ENCODE measurements at places on chromosomes 3 and 15.

GRCh38 chr15:82040862-82041261, 5.0 kb downstream of the MEX3B start:
- H3K4me1 ChIP-seq, result peaks cover 16% of the 10 kb centered on the region
- no peak for DNase-seq
- no peaks in the 10 kb centered on the region for H3K36me3 ChIP-seq

- no peak overlapping the region for H3K4me3 ChIP-seq
- no peak for DNase-seq
- no peaks in the 10 kb centered on the region for H3K27me3 ChIP-seq
- peaks cover 10% of the 10 kb centered on the region for H3K4me1 ChIP-seq
- H3K27ac ChIP-seq, result no peak overlapping the region
Measured at GRCh38 chr3:45509038-45509767, 85.3 kb upstream of the LIMD1 start.

DNA sequence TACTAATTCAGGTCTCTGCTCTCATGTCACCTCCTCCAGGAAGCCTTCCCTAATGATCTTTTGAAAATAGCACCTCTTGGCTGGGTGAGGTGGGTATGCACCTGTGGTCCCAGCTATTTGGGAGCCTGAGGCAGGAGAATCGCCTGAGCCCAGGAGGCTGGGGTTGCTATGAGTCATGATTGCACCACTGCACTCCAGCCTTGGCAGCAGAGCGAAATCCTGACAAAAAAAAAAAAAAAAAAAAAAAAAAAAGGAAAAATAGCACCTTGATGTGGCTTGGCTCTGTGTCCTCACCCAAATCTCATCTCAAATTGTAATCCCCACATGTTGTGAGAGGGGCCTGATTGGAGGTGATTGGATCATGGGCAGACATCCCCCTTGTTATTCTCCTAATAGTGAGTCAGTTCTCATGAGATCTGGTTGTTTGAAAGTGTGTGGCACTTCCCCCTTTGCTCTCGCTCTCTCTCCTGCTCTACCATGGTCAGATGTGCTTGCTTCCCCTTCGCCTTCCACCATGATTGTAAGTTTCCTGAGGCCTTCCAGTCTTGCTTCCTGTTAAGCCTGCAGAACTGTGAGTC, 11.2 kb upstream of the RNU6-1 start:
- H3K27ac ChIP-seq, result no peak overlapping the region
- no peak overlapping the region for H3K4me3 ChIP-seq
- H3K27me3 ChIP-seq, result no peaks in the 10 kb centered on the region
- H3K4me1 ChIP-seq, result no peaks in the 10 kb centered on the region
- no peaks in the 10 kb centered on the region for H3K36me3 ChIP-seq

DNA sequence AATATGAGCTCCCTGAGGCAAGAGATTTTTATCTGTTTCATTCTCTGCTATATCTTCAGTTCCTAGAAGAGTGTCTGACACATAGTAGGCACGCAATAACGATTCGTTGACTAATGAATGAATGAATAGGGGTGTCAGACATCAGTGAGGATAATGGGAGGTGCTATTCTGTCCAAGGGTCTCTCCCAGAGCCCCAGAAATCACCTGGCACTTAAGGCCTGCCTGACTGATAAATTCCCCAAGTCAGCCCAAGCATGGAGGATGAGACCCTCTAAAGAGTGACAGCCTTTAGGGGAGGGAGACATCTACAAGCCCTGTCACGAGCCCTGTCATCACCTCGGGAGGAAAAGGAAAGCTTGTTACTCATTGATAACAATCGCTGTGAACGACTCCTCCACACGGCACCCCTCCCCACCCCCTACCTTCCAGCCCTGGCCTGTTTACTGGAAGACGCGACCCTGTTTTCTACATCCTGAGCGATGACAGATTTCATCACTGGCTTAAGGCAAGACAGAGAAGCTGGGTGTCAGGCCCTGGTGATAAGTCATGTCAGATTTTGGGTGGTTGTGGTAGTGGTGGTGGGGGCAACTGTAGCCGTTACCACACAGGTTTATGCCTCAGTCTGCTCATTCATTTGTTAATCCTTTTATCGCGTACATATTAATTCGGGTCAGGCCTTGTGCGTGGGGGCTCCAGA, 23.1 kb downstream of the BHLHE40 start:
- H3K27ac ChIP-seq, result no peak overlapping the region
- H3K36me3 ChIP-seq, result no peaks in the 10 kb centered on the region

GRCh38 chr3:153889905-153890334, 231.3 kb upstream of the ARHGEF26 start:
- DNase-seq, result no peak
- no peaks in the 10 kb centered on the region for H3K36me3 ChIP-seq
- H3K27ac ChIP-seq, result no peak overlapping the region

- no peaks in the 10 kb centered on the region for H3K4me1 ChIP-seq
- no peaks in the 10 kb centered on the region for H3K27me3 ChIP-seq
- DNase-seq, result no peak
- H3K27ac ChIP-seq, result no peak overlapping the region
- no peak overlapping the region for H3K4me3 ChIP-seq
Measured at GRCh38 chr3:125098611-125099291, 43.0 kb upstream of the HEG1 start.

DNA sequence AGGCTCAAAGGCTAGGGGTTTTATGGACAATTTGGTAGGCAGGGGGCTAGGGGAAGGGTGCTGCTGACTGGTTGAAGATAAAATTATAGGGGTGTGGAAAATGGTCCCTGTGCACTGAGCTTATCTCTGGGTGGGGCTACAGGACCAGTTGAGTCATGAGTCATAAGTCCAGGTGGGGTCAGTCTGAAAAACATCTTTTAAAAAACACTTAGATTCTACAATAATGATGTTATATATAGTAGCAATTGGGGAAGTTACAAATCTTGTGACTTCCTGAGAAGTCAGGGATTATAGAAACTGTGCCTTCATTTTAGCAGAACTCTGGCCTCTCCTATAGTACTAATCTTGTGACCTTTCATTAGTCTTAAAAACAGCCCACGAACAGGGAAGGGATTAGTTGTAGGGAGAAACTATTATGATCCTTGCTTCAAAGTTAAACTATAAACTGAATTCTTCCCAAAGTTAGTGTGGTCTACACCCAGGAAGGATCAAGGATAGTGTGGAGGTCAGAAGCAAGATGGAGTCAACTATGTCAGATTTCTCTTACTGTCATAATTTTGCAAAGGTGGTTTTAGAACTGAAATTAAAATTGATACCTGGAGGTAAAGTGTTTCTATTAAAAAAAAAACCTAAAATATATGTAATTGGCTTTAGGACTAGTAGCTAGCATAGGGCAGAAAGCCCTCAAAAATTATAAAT, 130.1 kb downstream of the P2RY1 start:
- no peak for DNase-seq
- no peaks in the 10 kb centered on the region for H3K4me1 ChIP-seq
- no peaks in the 10 kb centered on the region for H3K36me3 ChIP-seq
- no peak overlapping the region for H3K27ac ChIP-seq

GRCh38 chr3:23356169-23356568, 153.0 kb downstream of the UBE2E2 start:
- no peaks in the 10 kb centered on the region for H3K36me3 ChIP-seq
- no peaks in the 10 kb centered on the region for H3K4me1 ChIP-seq
- no peaks in the 10 kb centered on the region for H3K27me3 ChIP-seq
- no peak overlapping the region for H3K27ac ChIP-seq
- DNase-seq, result no peak

DNA sequence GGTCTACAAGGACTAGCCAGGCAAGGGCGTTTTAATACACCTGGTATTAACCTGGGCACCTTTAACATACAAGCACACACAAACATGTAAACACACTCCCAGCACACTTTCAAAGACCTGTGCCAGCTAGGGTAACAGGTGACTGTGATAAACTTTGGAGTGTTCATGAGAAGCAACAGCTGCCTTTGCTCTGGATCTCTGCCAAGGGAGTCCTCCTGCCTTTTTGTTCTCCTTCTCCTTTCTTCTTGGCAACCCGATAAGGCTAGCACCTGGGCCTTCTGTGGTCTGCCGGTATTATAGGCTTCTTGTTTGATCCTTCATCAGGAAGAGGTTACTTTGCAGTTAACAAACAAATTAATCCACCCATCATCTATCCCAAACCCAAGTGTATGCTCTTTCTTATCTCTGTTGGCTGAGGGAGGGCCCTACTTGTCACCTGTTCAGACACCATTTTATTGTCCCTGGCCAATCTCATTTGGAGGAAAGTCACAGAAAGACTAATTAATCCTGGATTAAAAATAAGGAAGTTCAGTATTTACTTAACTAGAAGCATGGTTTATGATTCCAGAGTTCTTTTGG, at the start of gene RETNLB:
Gene RETNLB, minus strand, starts transcription at position 7 of the 579 bp plus-strand sequence. CDS start 225 bp downstream, outside the sequence.
- H3K4me1 ChIP-seq, result no peaks in the 10 kb centered on the region
- H3K4me3 ChIP-seq, result no peak within 1 kb of the TSS
- H3K27ac ChIP-seq, result no peak within 1 kb of the TSS
- no peaks in the 10 kb centered on the region for H3K36me3 ChIP-seq

DNA sequence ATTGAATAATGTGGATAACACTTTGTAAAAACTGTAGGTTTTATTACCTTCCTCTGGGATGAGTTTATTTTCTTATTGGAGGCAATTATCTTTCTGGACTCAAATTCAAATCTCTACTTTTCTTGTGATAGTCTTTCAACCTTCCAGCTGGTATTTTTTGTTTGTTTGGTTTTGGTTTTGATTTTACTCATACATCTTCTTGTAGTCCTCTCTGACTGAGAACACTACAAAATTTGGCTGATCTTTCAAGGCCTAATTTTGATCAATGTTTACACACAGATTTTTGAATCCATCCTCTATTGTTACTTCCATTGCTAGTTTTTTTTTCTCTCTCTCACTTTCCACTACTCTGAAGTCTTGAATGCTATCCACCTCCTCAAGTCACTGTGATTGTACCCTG, 303.8 kb upstream of the NECTIN3 start:
- H3K36me3 ChIP-seq, result no peaks in the 10 kb centered on the region
- H3K27ac ChIP-seq, result no peak overlapping the region
- DNase-seq, result no peak

DNA sequence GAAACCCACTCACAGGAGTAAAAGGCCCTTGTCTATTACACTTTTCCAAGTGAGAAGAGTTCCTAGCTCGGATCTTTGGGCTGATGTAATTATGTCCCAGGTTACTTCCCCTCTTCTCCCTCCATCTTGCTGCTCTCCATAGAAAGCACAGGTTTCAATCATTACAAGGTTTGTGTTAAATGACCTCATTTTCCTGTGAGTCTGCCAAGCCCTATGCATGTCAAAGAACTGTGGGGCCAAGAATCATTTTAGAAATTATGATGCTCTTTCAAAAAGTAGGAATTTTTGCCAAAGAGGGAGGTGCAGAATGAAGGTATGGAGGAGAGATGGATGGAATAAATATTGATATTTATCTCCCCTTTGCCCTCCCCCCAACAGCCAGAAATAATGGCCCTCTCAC, 129.3 kb upstream of the TPM1 start:
- H3K4me1 ChIP-seq, result no peaks in the 10 kb centered on the region

GRCh38 chr3:145145461-145145860, 1015.5 kb downstream of the PLOD2 start:
- H3K4me1 ChIP-seq, result no peaks in the 10 kb centered on the region
- no peak overlapping the region for H3K27ac ChIP-seq
- H3K27me3 ChIP-seq, result no peaks in the 10 kb centered on the region
- no peaks in the 10 kb centered on the region for H3K36me3 ChIP-seq
- H3K4me3 ChIP-seq, result no peak overlapping the region

- peaks cover 3% of the 10 kb centered on the region for H3K4me1 ChIP-seq
- H3K4me3 ChIP-seq, result no peak overlapping the region
- no peaks in the 10 kb centered on the region for H3K27me3 ChIP-seq
- H3K27ac ChIP-seq, result no peak overlapping the region
- no peak for DNase-seq
Measured at GRCh38 chr15:66658044-66658443, 44.0 kb upstream of the SMAD6 start.

DNA sequence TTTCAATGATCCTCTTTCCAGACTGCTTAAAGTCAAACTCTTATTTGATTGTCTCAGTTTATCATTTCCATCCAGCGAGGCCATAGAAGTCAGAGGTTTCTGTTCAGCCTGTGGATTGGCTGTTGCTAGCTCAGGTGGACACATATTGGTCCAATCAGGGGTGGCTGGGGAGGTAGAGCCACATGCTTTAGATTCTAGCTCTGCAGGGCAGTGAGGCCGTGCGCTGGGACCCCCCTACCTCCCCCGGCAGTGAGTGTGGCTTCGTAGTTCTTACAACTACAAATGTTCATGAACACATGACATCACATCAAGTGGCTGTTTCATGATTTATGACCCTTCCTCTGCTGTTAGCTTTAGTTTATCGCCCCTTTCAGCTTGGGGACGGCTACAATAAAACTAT, 18.0 kb downstream of the APOD start:
- no peaks in the 10 kb centered on the region for H3K4me1 ChIP-seq
- no peaks in the 10 kb centered on the region for H3K36me3 ChIP-seq
- H3K27me3 ChIP-seq, result no peaks in the 10 kb centered on the region
- H3K27ac ChIP-seq, result no peak overlapping the region
- no peak for DNase-seq

GRCh38 chr3:87997298-87997697, 61.5 kb downstream of the CGGBP1 start:
- H3K27me3 ChIP-seq, result no peaks in the 10 kb centered on the region
- H3K27ac ChIP-seq, result no peak overlapping the region
- peaks cover 3% of the 10 kb centered on the region for H3K4me1 ChIP-seq
- no peak for DNase-seq
- no peaks in the 10 kb centered on the region for H3K36me3 ChIP-seq
- no peak overlapping the region for H3K4me3 ChIP-seq
